ENCODE measurements at places on chromosomes 5 and 9.

DNA sequence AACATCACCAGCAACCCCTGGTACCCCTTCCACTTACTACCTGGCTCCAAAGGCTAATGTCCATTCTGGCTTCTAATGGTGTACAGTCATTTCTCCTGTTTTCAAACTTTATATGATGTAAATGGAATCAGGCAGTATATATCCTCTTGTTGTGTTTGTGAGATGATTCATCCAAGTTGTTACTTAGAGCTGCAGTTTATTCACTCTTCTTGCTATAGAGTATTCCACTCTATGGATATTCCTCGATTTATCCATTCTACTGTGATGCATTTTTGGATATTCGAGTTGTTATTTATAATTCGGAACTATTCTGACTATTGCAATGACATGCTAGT, 32.4 kb downstream of the IRF1 start:
- no peak for DNase-seq

- no peak for DNase-seq
These were observed 115.6 kb upstream of the COL5A1 start for GRCh38 chr9:134525841-134526583.

DNA sequence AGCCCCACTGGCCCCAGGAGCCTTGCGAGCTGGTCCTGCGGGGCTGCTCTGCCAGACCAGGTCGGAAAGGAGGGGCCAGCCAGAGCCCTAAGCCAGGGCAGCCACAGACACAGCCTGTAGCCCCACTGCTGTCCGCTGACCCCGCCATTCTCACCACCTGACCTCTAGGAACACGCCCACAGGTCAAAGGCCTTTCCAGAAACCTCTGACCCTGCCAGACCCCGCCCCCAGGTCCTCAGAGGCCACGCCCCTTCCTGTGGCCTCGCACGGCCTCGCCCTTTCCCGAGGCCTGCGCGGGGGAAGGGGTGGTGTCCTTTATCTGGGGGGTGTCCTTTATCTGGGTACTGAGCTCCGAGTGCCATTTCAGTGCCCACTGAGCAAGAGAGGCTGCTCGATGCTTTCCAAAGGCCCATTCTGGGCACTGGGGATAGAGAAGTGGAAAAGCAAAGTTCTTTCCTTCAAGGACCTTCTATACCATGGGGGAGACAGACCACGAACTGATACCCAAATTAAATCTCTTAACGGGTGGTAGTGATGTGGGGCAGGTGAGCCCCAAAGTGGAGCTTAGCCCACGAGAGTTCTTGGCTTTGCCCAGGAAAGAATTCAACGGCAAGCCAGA, 46.5 kb downstream of the P4HA2 start:
- DNase-seq: no peak

- DNase-seq: no peak
These were observed 121.5 kb upstream of the PCA3 start for GRCh38 chr9:76642701-76643209.

DNA sequence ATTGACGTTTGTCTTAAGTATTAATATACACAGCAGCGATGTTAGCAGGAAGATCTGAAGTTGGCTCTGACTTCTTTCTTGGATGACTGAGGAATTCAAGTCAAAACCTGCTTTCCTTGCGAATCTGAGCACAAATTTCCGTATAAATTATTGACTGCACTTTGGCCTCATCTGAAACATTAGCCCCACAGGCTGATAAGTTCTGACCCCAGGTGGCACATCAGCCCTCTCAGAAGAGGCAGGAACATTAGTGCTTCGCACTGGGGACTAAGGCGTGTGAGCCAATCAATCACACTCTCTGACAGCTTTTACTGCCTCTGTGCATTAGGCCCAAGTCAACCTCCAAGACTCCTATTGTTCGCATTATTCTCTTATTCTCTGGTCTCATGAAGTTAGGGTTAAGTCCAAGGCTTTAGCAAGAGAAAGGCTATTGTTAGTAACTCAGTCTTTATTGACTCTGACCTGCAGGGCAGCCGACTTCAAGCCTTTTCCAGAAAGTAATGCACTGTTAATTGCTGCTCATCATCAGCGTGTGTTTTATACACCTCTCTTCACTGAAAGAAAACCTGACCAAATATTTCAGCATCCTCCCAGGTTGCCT, 84.2 kb downstream of the ZNF608 start:
- DNase-seq: no peak

- DNase-seq: no peak
These were observed 319.8 kb downstream of the HINT1 start for GRCh38 chr5:130845049-130845765.

DNA sequence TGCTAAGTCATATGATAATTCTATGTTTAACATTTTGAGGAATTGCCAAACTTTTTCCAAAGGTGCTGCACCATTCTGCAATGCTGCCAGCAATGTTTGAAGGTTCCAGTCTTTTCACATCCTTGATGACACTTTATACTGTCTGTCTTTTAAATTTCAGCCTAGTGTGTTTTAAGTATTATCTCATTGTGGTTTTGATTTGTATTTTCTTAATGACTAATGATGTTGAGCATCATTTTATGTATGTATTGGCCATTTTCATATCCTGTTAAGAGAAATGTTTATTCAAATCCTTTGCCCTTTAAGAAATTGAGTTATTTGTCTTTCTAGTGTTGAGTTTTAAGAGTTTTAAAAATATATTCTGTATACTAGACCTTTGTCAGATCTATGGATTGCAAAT, 5.0 kb upstream of the TEX48 start:
- no peak for DNase-seq

DNA sequence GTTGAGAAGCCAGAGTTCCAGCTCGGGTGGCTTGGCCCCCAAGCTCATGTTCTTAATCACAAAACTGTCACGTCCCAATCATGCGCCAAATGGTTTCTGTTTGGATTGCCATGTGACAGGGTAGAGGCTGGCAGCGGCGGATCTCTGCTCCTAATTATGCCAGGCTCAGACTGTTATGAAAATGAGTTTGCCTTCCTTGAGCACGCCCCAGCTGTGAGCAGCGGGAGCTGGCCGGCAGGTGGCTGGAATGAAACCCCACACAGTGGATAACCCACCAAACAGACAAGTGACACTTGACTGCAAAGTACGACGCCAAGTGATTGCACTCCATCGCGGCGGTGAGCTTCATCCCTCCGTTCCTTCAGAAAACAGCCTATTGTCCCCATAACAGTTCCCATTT, 75.4 kb downstream of the CFAP77 start:
- peak; percentile 82 for DNase-seq

GRCh38 chr5:151496041-151496484, 48.7 kb downstream of the SLC36A1 start:
- no peak for DNase-seq

DNA sequence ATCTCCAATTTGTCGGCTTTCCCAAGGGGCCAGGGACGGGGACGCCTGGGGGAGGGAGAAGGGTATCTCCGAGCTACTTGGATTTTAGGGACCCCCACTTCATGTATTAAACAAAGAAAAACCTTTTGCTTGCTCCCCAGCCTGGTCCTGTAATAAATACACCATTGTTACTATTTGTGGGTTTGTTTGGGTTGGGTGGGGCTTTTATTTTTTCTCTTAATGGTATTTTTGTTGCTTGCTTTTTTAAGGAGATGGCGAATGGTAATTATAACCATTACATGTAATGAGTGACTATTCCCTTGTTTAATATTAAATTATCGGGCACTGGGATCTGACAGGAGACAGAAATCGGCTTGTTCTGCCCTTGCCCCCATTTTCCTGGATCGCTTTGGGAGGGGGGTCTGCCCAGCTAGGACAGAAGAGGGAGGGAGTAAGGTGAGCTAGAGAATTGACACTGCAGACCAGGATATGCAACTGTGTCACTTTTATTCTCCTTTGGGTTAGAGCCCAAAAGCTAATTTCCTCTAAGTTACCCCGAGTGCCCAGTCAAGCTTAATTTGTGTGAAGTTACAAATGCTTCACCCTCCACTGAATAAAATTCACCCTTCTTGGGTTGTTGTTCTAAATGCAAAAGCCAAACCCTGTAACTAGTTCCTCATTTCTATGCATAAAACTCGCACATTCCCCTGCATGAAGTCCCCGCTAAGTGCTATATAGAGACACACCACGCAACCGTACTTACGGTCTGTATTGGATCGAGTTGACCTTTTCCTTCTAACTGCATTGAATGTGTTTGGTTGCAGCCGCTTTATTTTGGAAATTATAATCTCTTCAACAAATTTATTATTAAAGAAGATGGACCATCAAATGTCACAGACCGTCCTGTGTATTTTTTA, 1.6 kb upstream of the ZNF608 start:
- no peak for DNase-seq

- no peak for DNase-seq
These were observed 90.5 kb upstream of the GDNF start for GRCh38 chr5:37930350-37930749.

- DNase-seq: no peak
These were observed 455.7 kb upstream of the NUDT12 start for GRCh38 chr5:104018299-104018698.

- DNase-seq: no peak
These were observed 463.8 kb downstream of the TLE1 start for GRCh38 chr9:81225596-81225995.

DNA sequence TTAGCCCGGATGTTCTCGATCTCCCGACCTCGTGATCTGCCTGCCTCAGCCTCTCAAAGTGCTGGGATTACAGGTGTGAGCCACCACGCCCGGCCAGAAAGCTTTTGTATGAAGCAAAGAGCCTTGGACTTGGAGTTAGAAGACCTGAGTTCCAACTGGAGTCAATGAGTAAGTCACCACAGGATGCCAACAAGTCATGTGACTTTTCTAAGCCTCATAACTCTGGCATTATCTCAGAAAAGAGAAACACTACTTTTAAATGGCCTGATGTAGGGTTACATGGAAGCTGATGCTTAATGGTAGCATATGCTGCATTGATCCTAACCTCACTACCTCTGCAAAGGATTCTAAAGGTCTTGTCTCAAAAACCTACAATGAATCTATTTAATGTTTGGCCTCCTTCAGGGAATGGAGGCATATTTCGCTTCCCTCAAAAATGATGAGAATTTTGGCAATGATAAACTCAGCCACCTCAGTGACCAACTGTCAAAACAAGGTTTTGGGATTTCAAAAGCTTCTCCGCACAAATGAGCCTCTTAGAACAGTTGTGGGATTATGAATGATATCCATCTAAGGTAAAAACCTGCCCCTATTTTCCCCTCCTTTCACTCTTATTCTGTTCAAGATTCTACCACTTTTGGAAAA, 236.8 kb downstream of the ACTL7B start:
- DNase-seq: no peak

DNA sequence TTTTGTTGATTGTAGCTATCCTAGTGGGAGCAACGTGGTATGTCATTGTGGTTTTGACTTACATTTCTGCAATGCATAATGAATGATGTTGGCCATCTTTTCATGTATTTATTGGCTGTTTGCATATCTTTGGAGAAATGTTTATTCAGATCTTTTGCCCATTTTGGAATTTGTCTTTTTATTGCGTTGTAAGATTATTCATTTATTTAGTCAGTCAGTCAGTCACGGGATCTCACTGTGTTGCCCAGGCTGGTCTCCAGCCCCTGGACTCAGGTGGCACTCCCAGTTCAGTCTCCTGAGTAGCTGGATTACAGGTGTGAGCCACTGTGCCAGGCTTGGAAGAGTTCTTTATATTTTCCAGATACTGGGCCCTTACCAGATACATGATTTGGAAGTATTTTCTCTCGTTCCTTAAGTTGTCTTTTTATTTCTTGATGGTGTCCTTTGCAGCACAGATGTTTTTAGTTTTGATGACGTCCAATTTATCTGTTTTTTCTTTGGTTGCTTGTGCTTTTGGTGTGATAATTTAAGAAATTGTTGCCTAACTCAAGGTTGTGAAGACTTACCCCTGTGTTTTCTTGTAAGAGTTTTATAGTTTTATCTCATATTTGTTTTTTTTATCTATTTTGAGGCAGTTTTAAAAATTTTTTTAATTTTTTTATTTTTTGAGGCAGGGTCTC, 67.1 kb downstream of the EHMT1 start:
- no peak for DNase-seq

GRCh38 chr5:95615164-95615467, 4.8 kb upstream of the GPR150 start:
- DNase-seq: no peak

- DNase-seq: no peak
These were observed 52.1 kb upstream of the CEMIP2 start for GRCh38 chr9:71820403-71820921.

- no peak for DNase-seq
These were observed 129.8 kb upstream of the IFNE start for GRCh38 chr9:21611891-21612290.

DNA sequence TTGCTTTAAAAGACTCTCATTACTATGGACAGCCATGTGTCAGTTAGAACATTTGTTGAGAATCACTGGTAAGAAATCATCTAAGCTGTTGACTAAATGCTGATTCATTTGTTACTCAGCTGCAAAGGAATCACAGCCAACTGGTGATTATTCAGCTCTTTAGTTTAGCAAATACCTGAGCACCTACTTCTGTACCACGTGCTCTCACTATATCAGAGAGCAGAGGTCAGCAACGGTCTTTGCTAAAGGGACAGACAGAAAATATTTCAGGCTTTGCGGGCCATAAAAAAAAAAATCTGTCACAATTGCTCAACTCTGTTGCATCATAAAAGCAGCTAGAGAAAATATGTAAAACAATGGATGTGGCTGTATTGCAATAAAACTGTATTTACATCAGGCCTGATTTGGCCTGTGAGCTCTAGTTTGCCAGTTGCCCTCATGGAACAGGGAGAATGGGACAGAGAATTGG, 377.6 kb downstream of the DNAH5 start:
- DNase-seq: no peak

GRCh38 chr5:33282696-33283095, 158.1 kb upstream of the TARS1 start:
- DNase-seq: no peak

DNA sequence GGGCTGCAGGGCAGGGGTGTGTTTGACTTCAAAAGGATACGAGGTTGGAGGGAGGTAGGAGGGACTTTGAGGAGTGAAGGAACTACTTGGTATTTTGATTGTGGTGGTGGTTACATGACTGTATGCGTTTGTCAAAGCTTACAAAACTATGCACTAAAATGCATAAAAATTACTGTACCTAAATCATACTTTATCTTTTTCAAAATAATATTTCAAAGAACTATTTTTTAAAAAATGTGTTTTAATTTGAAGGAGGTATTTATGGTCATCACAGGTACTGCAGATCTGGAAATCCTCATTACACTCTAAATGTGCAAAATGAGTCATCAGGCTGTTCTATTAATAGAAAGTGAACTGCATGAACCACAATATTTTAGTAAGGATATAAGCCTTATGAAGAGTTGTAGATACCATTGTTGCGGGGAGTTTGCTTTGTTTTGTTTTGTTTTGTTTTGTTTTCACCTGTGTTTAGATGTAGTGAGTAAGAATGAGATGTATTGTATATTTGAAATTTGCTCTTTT, 116.9 kb downstream of the ARRDC3 start:
- DNase-seq: peak; percentile 11

DNA sequence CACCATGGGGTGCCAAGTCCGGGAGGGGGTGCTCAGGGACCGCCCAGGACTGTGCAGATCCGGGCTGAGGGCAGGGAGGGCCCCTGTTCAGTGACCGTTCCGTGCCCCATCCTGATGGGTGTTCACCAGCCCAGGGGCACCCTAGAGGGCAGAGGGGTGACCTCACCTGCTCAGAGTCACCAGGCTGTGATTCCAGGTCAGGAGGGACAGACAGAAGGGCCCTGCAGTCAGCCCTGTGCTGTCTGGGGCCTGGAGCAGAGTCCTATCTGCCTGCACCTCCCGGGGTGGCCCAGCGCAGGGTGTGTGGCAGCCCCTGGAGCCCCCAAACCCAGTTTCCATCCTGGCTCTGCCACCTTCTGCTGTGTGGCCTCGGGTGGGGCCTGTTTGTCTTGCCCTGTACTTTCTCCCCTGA, 241.9 kb downstream of the PBX3 start:
- no peak for DNase-seq

- no peak for DNase-seq
These were observed 1068.3 kb upstream of the EDIL3 start for GRCh38 chr5:85453026-85453349.
